Posterior vena cava (tissue), 2 donors: ENCODE measurements at places on chromosomes 4 and X. TPM values are rescaled to one million over a fixed set of nuclear protein-coding genes. Genes with fewer than 3 reads are reported as not detected.

The DCAF4L1 gene
- 0.33 TPM for total RNA-seq

- DNase-seq, result no peak
Measured at GRCh38 chrX:7214251-7214650, 66.3 kb upstream of the PUDP start.

- DNase-seq, result no peak
Measured at GRCh38 chr4:6534050-6534449, 40.9 kb upstream of the MAN2B2 start.

DNA sequence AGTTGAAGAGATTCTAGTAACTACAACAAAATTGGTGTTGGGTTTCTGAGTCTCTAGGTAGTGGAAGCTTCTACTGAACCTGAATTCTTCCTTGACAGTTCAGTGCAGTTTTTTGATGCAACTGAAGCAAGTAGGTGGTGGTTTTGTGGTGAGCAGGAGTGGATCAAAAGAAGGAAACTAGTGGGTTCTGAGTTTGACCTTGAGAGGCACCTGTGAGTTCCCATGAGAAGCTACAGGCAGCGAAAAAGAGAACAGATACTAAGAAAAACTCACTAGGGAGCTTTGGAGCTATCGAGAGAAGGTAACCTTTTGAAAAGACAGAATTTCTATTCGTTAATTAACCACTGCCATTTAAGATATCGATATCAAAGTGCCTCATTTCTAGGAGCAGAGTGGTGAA lies 145.2 kb downstream of the PDHA2 start:
- DNase-seq, result no peak

DNA sequence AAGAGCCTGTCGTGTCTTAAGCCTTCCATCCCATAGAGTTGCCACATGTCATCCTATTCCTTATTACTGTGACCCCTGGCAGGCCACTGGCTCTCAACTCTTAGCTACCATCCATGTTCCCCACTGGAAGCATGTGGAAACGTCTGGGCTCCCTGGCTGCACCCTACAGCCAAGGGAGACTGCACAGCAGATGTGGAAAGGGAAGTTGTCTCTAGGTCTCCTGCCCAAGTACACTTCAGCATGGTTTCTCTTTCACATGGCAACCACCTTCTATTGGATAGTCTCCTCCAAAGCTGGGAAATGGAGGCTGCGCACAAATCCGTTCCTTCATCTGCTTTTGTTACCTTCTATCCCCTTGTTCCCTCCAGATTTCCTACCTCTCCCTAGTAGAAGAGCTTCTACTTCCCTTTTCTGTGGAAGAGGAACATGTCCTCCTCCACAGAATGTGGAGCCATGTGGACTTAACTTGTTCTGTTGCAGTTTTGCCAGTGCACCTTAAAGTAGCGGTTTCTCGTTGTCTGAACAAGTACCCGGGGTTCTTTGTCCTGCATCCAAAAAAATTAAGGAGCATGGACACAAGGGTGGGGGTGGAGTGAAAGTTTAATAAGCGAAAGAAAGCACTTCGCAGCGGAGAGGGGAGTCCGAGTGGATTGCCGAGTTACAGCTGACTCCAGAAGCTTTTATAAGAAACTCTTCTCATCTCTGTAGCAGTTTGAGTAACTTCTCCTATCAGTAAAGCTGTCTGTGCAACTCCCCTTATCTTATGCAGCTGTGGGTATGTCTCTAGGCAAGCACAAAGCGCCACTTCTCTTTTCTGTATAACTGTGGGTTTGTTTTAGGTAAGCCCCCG lies 52.5 kb downstream of the HMGB2 start:
- no peak for DNase-seq

The GAGE12E gene
- not detected for total RNA-seq

The INTS6L gene
- 8.2 TPM for total RNA-seq

The SRPX gene
- total RNA-seq, result 294 TPM

The EDA gene
- 4.8 TPM for total RNA-seq

DNA sequence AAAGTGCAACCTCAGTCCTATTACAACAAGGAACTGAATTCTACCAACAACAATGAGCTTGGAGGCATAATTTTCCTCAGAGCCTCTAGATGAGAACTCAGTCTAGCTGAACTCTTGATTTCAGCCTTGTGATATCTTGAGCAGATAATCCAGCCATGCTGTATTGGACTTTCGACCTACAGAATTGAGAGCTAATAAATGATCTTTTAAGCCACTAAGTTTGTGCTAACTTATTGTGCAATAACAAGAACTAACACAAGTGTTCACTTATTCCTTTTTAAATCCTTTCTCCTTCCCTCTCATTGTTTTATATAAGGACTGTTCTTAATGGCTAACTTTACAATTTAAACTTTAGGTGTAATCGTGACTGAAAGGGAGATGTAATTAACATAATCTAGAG lies 140.7 kb downstream of the MAGEB17 start:
- DNase-seq, result no peak

GRCh38 chr4:166314902-166315301 lies 441.9 kb downstream of the TLL1 start:
- no peak for DNase-seq

GRCh38 chrX:136806891-136807410 lies 26.2 kb upstream of the ARHGEF6 start:
- DNase-seq, result no peak

DNA sequence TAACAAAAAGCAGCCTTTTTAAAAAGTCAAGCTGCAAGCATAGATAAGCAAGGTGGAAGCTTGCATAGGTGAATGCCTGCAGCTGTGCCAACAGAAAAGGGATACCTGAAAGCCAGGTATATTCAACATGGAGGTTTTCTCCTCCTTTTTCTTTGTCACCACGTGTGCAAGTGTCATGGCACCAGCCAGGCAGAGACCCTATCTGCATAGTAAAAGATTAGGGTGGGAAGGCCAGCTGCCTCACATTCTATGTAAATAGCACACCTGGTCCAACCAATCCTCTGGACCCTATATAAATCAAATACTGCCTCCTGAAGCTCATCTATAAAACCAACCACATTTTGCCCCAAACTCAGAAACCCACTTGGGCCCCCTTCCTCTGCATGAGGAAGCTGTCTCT lies 28.0 kb upstream of the PLK4 start:
- no peak for DNase-seq

The HPGD gene
- 3.2 TPM for total RNA-seq

- DNase-seq, result no peak
Measured at GRCh38 chr4:140769209-140769608, 13.0 kb upstream of the TBC1D9 start.

The IL1RAPL1 gene
- total RNA-seq, result not detected

The UBQLN2 gene
- total RNA-seq, result 31.6 TPM

The HAUS7 gene
- 30.1 TPM for total RNA-seq

DNA sequence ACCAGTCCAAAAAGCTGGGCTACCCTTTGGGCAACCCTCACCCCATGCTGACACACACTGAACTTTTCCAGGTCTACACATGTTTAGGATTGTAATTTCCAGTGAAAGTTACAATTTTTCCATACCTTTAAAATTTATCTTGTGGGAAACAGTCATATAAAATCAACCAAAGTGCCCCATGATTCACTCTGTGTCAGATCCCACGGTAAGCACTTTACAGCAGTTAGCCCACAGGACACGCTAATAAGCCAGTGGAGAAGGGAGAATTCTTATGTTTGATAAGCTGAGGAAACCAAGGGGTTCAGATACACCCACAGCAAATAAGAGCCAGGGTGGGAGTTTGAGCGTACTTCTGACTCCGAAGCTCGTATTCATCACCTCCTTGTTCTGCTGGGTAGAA lies 72.4 kb upstream of the TBL1X start:
- no peak for DNase-seq

The PQBP1 gene
- 43.2 TPM for total RNA-seq

DNA sequence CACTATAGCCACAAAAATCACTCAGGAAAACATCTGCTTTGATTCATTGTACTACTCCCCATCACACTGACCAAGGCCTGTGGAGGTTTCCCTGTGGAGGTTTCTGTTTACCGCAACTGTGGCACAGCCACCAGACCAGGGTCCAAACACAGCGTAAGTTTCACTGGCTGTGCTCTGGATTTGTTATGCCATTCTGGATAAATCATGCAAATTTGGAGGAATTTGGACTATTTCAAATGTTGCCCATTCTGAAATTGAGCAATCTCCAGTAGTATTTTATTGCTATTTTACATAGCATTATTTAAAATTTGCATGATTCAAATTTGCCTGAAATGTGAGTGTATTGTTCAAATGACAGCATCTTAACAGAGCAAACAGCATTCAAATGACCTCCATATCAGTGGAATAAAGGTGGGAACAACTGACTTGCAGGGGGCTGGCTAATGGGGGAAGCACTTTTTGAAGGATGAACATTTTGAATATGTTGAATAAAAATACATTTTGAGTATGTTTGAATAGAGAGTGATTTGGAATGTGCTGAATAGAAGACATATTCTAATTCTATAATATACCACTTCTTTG lies 66.1 kb upstream of the ACSL1 start:
- DNase-seq, result no peak

DNA sequence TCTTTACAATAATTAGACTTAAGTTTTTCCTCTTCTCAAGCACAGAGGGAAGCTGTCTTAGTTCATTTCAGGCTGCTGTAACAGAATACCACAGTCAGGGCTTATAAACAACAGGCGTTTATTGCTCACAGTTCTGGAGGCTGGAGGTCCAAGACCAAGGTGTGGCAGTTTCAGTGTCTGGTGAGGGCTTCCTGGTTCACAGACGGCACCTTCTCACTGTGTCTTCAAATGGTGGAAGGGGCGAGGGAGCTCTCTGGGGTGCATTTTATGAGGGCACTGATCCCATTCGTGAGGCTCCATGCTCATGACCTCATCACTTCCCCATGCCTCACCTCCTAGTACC lies 115.7 kb upstream of the MXRA5 start:
- DNase-seq, result no peak

DNA sequence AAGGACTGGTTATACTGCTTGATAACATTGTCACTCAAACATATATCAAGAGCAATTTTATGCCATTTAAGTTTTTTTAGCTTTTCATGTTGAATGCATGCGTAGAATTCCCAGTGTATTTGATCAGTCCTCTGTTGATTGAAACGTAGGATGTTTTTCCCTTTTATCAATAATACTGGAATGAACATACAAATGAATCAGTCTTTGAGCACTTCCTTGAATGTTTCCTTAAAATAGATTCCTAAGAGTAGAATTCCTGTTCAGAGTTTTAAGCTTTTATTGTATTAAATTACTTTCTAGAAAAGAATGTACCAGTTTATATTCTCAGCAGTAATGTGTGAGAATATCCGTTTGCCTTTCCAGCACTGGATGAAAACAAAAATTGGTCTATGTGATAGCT lies 37.8 kb downstream of the ADD1 start:
- no peak for DNase-seq

The CFAP47 gene
- total RNA-seq, result not detected

DNA sequence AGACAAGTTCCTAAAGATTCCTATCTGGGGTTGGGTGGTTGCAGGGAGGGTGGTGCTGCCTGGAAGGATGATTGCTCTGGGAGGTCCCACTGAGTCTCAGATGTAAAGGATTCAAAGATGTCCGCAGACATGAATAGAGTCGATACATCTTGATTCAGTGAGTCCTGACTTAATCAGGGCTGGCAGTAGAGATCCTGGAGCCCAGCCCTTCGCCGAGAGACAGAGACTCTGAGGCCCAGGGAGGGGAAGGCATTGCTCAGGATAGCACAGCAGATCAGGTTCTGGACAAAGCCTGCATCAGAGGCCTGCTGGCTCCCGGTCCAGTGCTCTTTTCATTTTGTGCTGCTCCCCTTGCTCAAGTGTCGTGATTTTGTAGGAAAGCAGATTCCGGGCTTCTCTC lies 21.7 kb downstream of the PJA1 start:
- DNase-seq, result peak; percentile 20

- no peak for DNase-seq
Measured at GRCh38 chr4:84563002-84563401, 19.9 kb upstream of the CDS1 start.

DNA sequence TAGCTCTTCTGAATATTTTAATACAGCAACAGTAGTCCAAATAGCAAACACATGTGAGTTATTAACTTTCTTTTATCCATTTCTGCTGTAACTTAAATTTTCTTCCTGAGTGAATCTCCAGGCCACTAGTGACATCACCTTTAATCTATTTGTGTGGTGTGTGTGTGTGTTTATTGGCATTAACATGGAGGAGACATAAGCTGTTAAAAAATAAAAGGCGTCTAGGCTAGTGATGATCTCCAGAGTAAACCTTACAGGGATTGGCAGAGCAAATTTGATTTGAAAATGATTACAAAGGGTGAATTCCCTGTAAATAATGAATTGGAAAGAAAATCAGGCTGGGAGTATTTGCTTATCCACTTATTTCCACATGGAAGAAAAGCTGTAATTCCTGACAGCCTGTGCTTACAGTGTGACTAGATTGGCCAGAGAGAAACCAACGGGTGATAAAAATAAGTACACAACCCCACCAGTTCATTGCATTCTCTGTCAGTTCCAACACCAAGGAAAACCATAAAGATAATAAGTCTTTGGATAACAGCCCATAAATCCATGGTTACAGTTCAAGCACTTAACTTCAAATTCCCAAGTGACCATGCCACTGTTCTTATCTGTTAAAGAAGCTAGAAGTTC lies 186.1 kb downstream of the ENOX2 start:
- no peak for DNase-seq

The GPAT3 gene
- total RNA-seq, result 4.3 TPM

GRCh38 chr4:106803083-106803482 lies 233.0 kb downstream of the DKK2 start:
- no peak for DNase-seq

- no peak for DNase-seq
Measured at GRCh38 chr4:112513971-112514646, 1.9 kb downstream of the NEUROG2 start.

The MAGEE2 gene
- 0.42 TPM for total RNA-seq

The AMBN gene
- total RNA-seq, result not detected

DNA sequence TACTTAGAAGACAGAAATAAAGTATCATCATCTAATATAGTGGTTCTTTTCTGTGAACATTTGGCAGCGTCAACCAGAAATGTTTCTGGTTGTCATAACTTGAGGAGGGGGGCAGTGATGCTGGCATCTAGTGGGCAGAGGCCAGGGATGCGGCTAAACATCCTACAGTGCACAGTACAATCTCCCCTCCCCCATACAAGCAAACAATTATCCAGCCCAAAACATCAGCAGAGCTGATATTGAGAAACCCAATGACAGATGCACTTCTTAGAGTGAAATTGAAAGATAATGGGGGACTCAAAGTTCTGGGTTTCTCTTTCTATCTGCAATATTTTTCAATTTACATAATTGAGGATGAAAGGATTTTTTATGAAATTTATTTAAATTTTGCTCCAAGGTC lies 1.9 kb upstream of the EIF1AX start:
- no peak for DNase-seq

- no peak for DNase-seq
Measured at GRCh38 chr4:186647821-186648220, 75.8 kb downstream of the FAT1 start.

GRCh38 chrX:31209005-31209628 lies 137.3 kb upstream of the FTHL17 start:
- no peak for DNase-seq

DNA sequence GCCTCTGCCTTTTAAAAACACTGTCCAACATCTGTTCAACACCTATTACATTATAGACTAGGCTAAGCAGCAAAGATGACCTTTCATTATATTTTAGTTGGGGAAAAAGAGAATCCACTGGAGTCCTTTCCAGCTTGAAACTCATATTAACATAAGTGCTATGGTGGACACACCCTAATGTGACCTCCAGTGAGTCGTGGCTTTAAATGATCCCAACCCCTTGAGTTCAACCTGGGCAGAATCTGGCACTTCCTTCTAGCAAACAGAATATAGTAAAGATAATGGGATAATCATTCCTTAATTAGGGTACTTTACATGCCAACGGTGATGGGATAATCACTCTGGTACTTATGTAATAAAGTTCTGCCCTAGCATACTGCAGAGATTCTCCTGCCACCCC lies 162.6 kb downstream of the MAB21L2 start:
- DNase-seq, result no peak

- DNase-seq, result no peak
Measured at GRCh38 chr4:102624505-102624904, 123.3 kb downstream of the NFKB1 start.
